Smooth muscle cell of trachea (primary cell): ENCODE measurements at places on chromosomes 12 and 14. TPM values are rescaled to one million over a fixed set of nuclear protein-coding genes. Genes with fewer than 3 reads are reported as not detected.

Gene CRADD
- total RNA-seq = 16.0 and 19.1 TPM in 2 replicates

Gene CCDC177
- total RNA-seq = under 0.01 TPM in 2 replicates

Gene NELL2
- total RNA-seq = not detected in 2 replicates

Gene RGS6
- not detected in 2 replicates for total RNA-seq

Gene PAH
- total RNA-seq = not detected in 2 replicates

Gene PMCH
- not detected in 2 replicates for total RNA-seq

Gene NPC2
- 172 and 208 TPM in 2 replicates for total RNA-seq

Gene SERPINA5
- 0.17 TPM in 1 of 2 replicates, not detected in the other for total RNA-seq

Gene MDGA2
- under 0.01 TPM in 1 of 2 replicates, not detected in the other for total RNA-seq

Gene PCED1B
- not detected in 2 replicates for total RNA-seq

Gene KRT1
- not detected in 2 replicates for total RNA-seq

Gene TSHR
- total RNA-seq = 0.33 TPM in 1 of 2 replicates, not detected in the other

Gene IFNG-AS1
- not detected in 2 replicates for total RNA-seq

Gene SERPINA4
- not detected in 2 replicates for total RNA-seq

Gene TSPAN9
- 14.5 and 42.2 TPM in 2 replicates for total RNA-seq

Gene CCDC175
- not detected in 2 replicates for total RNA-seq

Gene DCAF11
- total RNA-seq = 69.5 and 88.2 TPM in 2 replicates

Gene LAG3
- total RNA-seq = 0.15 and 0.17 TPM in 2 replicates

Gene DPY19L2
- total RNA-seq = 0.73 and 2.3 TPM in 2 replicates

Gene HOXC5
- total RNA-seq = 0.33 TPM in 1 of 2 replicates, not detected in the other

Gene MSI1
- total RNA-seq = not detected in 2 replicates

Gene GDF3
- total RNA-seq = not detected in 2 replicates

Gene NDUFB1
- total RNA-seq = 82.0 and 187 TPM in 2 replicates

Gene RNASE7
- total RNA-seq = 0.17 TPM in 1 of 2 replicates, not detected in the other

Gene CLEC9A
- not detected in 2 replicates for total RNA-seq
